ENCODE measurements at places on chromosomes 16 and 17.
A peak's percentile ranks its signal among the peaks of the same experiment; 100 is the strongest.

DNA sequence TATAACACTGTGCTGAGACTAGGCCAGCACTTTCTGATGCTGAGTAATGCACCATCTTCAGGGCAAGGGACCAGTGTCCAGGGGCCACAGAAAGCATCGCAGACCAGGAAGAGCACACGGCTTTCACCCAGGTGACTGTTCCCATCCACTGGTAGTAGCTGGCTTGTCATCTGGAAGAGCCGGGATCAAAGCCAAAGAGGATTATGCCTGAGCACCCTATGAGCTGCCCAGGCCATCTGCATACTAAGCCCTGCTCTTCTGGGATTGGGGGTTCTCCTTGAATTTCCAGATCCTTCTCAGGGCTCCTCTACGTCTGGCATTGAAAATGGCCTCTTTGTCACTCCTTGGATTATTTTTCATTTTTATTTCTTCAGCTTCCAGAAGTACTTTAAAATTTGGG, 140.7 kb downstream of the IRX3 start:
- DNase-seq = no peak

GRCh38 chr16:82612263-82612662, 14.5 kb upstream of the CDH13 start:
- DNase-seq = no peak

GRCh38 chr17:59892251-59892923, 356 bp downstream of the TUBD1 start:
- peak; percentile 9 for DNase-seq

GRCh38 chr17:37820313-37820994, 75.6 kb upstream of the HNF1B start:
- DNase-seq = no peak

DNA sequence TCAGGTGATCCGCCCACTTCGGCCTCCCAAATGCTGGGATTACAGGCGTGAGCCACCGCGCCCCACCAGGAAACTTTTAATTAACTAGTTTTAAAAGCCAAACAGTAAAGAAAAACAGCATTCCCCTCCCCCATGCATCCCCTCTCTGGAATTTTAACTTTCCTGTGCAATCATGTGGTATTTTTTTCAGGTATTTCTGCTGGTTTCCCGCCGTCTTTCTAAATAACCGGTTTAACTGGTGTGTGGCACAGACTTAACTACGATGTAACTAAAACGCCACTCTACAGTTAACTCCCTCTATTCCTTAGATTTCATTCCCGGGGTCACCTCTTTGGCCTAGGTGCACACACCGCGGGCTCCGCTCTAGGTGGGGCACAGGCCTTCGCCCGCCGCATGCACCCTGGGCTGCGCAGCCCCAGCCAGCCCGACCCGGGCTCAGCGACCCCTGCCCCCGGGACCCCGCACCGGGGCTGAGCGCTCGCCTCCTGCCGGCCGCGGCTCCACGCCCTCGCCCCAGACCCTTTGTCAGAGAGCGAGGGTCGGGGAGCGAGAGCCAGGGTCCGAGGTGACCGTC, 15.1 kb upstream of the UTP6 start:
- DNase-seq = no peak

DNA sequence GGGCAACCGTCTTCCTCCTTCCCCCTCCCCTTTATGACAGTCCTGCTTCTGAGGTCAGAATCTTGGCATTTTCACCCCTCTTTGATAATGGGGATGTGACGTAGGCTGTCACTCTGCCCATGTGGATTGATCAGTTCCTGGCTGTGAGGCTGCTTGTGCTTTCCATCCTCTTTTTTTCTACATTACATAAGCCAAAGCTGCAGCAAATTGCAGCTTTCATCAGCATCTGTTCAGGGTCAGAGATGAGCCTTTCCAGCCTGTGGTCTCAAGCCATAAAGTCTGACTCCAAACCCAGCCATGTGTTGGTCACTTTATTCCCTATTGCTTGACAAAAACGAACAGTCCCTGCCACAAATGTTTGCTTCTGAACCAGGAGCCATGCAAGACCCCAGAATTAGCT, 535.1 kb downstream of the CDH11 start:
- DNase-seq = no peak

DNA sequence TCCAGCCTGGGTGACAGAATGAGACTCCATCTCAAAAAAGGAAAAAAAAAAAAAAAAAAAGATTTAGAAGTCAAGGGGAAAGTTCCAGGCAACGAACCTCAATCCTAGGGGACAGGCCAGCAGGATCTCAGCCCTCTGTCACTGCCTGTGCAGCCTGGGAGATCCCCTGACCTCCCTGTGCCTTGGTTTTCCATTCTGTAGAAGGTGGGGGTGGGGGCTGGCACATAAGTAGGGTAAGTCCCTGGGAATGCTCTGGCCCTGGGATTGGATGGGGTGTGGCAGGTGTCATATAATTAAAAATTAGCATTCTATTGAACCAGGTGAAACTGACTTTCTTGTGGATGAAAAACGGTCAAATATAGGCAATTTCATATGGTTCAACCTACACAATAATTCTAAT, 90.5 kb downstream of the C16orf78 start:
- no peak for DNase-seq

- DNase-seq = no peak
Measured at GRCh38 chr16:69890114-69890891, 60.8 kb upstream of the CLEC18A start.

- peak; percentile 5 for DNase-seq
Measured at GRCh38 chr17:76612977-76613851, 27.6 kb upstream of the ST6GALNAC2 start.

GRCh38 chr17:47945080-47945479, 3.7 kb downstream of the PNPO start:
- no peak for DNase-seq

DNA sequence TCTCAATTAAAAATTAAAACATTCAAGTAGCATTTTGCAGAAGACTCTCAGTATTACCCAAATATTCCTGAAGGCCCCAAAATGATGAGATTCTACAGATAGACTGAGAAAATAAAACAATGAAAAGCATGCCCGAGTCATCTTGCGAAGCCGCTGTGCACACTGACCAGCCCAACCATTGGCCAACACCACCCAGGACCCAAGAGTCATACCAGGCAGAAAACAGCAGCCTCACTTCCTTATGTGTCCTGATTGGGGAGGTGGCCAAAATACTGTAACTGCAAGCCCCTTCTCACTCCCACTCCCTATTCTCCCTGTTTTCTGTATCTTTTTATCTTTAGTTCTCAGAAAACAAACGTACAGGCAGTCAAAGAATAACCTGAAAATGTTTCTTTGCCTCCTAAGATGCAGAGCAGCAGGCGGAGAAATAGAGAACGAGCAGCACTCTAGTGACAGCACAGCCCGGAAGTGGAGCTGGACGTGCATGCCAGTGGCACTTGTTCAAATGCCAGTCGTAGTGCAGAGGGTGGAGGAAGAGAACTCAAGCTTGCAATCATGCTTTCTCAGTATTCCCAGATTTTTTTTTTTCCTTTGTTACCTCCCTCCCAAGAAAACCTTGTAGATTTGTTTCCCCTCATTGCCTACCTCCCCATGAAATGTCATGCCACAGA, 182.3 kb upstream of the SOX9 start:
- DNase-seq = no peak

DNA sequence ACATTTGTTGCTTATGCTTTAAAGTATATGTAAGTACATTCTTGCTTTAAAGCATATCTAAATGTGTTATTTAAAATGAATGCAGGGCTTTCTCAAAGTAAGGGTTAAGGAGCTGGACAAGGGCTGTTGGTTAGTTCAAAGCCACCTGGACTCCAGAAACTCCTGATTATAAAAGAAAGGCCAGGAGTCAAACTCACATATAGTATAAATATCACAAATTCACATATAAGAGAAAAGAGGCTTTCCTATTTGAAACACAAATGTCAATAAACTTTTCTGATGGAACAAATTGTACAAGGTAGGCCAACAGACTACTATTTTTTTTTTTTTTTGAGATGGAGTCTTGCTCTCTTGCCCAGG, 84.5 kb upstream of the CORO6 start:
- DNase-seq = no peak

- DNase-seq = no peak
Measured at GRCh38 chr17:62597920-62598319, 29.6 kb upstream of the MRC2 start.

DNA sequence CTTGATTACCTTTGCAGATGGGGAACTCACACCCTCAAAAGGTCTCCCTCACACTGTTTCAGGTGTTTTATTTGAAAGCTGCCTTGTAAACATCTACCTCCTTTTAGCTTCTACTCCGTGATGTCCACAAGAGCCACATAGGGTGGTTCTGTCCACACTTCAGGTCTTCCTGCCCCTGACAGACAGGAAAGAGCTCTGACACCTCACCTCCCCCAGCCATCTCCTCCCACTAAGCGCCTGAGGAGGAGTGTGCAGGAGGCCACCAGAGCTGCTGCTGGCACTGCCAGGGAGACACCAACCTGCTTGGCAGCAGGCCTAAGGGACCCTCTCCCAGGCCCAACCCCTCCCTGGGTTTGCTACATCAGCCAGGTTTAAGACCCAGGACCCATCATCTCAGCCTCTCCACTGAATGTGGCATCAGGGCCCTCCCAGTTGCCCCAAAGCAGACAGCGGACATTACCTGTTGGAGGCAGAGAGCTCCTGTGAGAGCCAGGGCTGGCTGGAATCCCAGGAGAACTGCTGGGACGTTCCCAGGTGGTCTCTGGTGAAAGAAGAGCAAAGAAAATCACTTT, 76.4 kb upstream of the RCVRN start:
- DNase-seq = no peak

DNA sequence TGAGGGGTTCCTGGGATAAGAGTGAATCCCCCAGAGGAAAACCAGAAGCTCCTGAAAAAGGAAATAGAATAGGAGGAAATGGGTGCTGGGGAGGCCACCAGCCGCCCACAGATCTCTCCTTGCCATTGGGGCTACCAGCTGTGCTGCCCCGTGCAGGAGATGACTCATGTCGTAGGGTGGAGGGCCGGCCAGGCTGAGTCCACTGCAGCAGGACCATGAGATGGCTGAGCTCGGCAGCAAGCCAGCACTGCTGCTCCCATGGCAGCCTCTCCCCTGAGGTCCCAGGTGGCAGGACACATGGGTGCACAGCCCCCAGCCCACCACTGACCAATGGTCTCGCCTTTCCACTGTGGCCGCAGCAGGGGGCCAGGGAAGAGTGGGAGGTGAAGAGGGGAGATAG, 95.5 kb downstream of the GNAO1 start:
- DNase-seq = no peak

DNA sequence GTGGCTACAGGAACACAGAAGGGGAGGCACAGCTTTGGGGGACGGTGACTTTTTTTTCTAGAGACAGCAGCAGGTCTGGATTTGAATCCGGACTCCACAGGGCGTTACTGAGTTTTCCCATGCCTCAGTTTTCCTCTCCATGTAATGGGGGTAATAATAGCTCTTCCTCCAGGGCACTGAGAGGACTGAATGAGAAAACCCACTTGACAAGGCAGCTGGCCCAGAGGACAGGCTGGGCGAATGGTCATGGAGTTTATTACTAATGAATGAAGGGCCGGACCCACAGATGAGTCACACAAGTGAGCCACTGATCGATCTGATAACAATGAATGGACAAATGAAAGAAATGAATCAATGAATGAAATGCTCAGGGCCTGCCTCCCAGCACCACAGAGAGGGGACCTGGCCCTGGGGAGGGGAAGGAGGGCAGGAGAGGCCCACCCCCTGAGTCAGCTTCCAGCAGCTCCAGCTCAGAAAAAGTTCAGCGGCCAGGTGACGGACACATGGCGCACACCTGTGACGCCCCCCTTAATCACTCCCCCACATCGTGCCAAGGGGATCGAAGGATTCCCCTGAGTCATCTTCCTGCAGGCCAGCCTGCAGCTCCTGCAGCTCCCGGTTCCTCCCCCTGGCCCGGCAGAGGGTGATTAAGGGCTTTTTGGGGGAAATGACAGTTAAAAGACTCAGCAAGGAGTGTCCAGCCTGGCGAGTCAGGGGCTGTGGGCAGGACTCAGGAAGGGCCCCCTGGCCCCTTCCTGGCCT, 54.3 kb downstream of the SOCS1 start:
- no peak for DNase-seq

DNA sequence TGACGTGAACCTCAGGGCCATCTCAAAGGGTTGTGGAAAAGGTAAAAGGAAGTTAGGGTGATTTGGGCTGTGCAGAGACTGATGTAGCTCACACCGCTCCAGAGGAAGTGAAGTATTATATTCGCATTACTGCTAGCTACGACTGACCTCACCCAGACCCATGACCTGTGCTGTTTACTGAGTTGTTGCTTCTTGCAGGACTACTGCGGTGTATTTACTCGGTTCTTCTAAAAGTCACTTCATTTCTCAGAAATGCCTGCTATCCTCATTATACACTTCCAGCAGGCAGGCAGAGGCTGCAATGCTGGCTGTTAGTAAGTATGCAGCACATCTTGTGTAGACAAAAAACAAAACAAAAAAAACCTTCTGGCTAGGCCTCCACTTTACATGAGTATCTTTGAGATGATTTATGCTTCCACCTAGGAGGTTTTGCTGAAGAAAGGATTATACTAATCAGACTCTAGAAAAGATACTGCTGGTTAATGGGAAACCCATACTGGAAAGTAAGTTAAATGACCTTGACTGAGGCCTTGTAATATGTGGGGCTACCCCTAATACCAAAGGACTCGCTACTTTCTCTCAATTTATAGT, 76.0 kb downstream of the CREBBP start:
- DNase-seq = no peak

Data from activated naive CD8-positive, alpha-beta T cell treated with anti-CD3 and anti-CD28 coated beads, Interleukin-2, amount 50 U/mL, for 24 hours (primary cell).